Caco-2 (cell line): ENCODE measurements at places on chromosomes 3 and 15. TPM values are rescaled to one million over a fixed set of nuclear protein-coding genes. Genes with fewer than 3 reads are reported as not detected.
A peak's percentile ranks its signal among the peaks of the same experiment; 100 is the strongest.

SOX14 gene
- total RNA-seq: not detected in 2 replicates

USP19 gene
- 55.9 and 56.4 TPM in 2 replicates for total RNA-seq

TMEM108 gene
- not detected in 2 replicates for total RNA-seq

GDPGP1 gene
- total RNA-seq: 5.1 and 5.7 TPM in 2 replicates

PLIN1 gene
- total RNA-seq: not detected in 2 replicates

- no peaks in the 10 kb centered on the region for H3K4me1 ChIP-seq
- H3K27me3 ChIP-seq: no peaks in the 10 kb centered on the region; the same call in 1 of the 2 replicates
- DNase-seq: no peak
Measured at GRCh38 chr15:69118089-69118488, 42.3 kb upstream of the GLCE start.

DNA sequence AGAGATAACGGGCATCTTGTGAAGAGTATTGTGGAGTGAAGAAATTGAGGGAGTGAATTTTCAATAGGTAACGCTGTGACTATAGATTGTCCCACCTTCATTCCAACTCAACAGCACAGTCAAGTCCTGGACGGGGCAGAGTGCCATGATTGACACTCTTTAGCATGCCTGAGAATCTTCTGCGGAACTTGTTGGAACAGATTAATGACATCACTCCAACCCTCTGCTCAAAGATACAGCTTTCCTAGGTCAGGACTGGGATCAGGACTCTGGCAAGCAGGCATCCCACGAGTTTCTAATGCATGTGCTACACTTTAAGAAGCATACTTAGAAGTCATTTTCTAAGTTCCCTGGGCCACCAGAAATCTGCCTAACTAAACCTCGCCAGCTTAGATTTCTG is 267.6 kb upstream of the CFAP20DC start:
- H3K36me3 ChIP-seq: no peaks in the 10 kb centered on the region
- no peak overlapping the region for H3K4me3 ChIP-seq
- H3K27me3 ChIP-seq: no peaks in the 10 kb centered on the region
- H3K4me1 ChIP-seq: peaks cover 9% of the 10 kb centered on the region
- no peak overlapping the region for H3K27ac ChIP-seq

- H3K27me3 ChIP-seq: no peaks in the 10 kb centered on the region
- no peak overlapping the region for H3K27ac ChIP-seq
- no peak overlapping the region for H3K4me3 ChIP-seq
- no peak for DNase-seq
- no peaks in the 10 kb centered on the region for H3K36me3 ChIP-seq
Measured at GRCh38 chr3:196604548-196604947, 34.9 kb upstream of the NRROS start.

DNA sequence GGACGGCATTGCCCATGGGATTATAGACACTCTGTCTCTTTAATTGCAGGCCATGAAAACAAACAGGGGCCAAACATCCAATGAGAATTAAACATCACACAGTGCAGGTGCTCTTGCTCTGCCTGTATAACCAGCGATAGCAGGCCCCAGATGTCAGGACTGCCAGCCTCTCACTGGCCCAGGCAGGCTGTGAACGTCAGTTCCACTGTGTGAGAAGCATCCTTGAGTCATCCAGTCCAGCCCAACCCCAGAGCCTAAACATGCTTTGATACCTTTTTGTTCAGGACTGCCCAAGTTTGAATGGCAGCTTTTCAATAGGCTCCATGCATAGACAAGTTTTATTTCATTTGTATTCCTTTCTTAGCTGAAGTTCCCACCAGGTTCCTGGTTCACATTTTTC is 189.8 kb downstream of the SLCO3A1 start:
- no peak overlapping the region for H3K4me3 ChIP-seq
- no peak for DNase-seq

- no peaks in the 10 kb centered on the region for H3K27me3 ChIP-seq
- H3K4me1 ChIP-seq: no peaks in the 10 kb centered on the region
- H3K4me3 ChIP-seq: no peak overlapping the region
- DNase-seq: no peak
Measured at GRCh38 chr3:31142139-31142538, 247.7 kb upstream of the GADL1 start.

DNA sequence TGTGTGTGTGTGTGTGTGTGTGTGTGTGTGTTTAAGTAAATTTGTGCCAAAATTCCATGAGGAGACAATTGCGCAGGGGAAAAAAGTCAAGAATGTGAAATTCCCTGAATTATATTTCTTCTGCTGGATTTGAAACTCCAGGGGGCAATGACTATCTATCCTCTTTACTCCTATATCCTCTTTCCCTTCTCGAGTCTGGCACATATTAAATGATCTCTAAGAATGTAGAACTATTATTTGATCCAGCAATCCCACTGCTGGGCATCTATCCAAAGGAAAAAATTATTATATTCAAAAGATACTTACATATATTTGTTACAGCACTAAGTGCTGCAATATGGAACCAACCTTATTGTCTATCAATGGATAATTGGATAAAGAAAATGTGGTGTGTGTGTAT is 350.1 kb upstream of the ADAMTS9 start:
- no peak overlapping the region for H3K27ac ChIP-seq
- H3K36me3 ChIP-seq: no peaks in the 10 kb centered on the region; the same call in 1 of the 2 replicates
- no peak overlapping the region for H3K4me3 ChIP-seq
- no peak for DNase-seq
- H3K4me1 ChIP-seq: peaks cover 20% of the 10 kb centered on the region

- no peaks in the 10 kb centered on the region for H3K4me1 ChIP-seq
- DNase-seq: no peak
- no peaks in the 10 kb centered on the region for H3K36me3 ChIP-seq
- no peak overlapping the region for H3K4me3 ChIP-seq
Measured at GRCh38 chr3:72287956-72288355, 503.0 kb upstream of the PROK2 start.

- H3K4me1 ChIP-seq: no peaks in the 10 kb centered on the region
- H3K27ac ChIP-seq: no peak overlapping the region
- no peaks in the 10 kb centered on the region for H3K27me3 ChIP-seq
- H3K36me3 ChIP-seq: no peaks in the 10 kb centered on the region
- DNase-seq: no peak
Measured at GRCh38 chr15:39621210-39621609, 40.3 kb downstream of the THBS1 start.

DNA sequence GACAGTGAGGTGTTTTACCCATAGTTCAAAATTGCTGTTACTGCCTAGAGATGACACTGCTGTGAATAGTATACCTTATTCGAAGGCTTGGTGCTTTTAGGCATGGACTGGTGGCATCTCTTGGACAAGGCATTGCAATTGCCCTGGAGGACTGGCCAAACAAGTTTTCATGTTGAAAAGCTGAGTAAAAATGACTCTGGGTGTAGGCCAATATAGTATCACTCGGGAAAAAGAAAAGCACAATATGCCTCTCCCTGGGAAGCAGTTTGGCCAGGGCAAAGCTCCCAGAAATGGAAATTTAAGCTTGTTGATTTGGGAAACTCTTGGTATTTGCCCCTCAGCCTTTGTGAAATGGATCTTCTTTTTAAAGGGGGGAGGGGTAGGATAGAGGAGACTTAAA is 54.8 kb downstream of the ZNF609 start:
- DNase-seq: no peak
- H3K36me3 ChIP-seq: no peaks in the 10 kb centered on the region
- no peak overlapping the region for H3K27ac ChIP-seq
- H3K4me1 ChIP-seq: peaks cover 6% of the 10 kb centered on the region
- no peaks in the 10 kb centered on the region for H3K27me3 ChIP-seq

GRCh38 chr3:128895843-128896697 is 16.6 kb downstream of the ACAD9 start:
- peaks cover 10% of the 10 kb centered on the region for H3K36me3 ChIP-seq
- H3K4me3 ChIP-seq: no peak overlapping the region

DNA sequence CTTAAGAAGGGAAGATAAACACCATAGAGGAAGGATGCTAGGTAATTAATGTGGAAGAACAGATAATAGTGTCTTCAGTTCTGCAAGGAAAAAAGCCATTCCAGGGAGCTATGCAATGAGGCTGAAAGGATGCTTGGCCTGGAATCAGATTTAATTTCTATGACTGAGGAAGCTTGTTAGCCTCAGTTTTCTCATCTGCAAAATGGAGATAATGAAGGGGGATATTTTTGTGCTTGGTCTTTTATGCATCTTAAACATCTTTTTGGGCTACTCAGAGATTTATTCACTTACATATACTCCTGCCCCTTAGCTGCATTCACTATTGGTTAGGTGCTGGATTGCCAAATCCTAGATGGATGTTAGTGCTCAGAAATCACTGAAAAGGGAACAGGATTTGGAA is 16.7 kb downstream of the DNAJB11 start:
- H3K27ac ChIP-seq: no peak overlapping the region
- no peaks in the 10 kb centered on the region; the same call in 1 of the 2 replicates for H3K36me3 ChIP-seq
- peaks cover 45% of the 10 kb centered on the region for H3K4me1 ChIP-seq
- no peaks in the 10 kb centered on the region for H3K27me3 ChIP-seq
- no peak overlapping the region for H3K4me3 ChIP-seq
- no peak for DNase-seq

- no peaks in the 10 kb centered on the region for H3K4me1 ChIP-seq
- H3K4me3 ChIP-seq: no peak overlapping the region
- H3K36me3 ChIP-seq: no peaks in the 10 kb centered on the region
- H3K27me3 ChIP-seq: no peaks in the 10 kb centered on the region; the same call in none of the 2 replicates
Measured at GRCh38 chr15:81308260-81308659, 15.7 kb downstream of the STARD5 start.

DNA sequence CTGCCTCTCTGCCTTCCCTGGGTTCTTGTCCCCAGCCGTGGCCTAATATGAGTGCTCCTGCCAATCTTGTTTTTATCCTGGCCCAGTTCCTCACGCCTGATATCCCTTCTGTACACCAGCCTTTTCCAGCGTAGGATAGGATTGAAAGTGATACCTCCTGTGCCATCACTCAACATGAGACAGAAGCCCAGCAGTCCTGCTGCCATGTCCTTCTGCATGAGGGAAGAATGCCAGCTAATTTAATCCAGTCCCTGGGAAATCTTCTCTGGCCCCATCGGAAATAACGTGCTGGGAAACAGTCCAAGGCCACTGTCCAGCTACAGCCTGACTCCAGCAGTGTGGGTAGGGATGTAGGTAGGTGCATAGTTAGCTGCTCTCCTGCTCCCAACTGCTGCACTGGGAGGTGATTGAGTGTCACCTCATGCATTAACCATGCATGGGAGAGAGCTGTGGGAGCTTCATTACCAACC is 92.0 kb upstream of the TPM1 start:
- DNase-seq: no peak
- no peaks in the 10 kb centered on the region for H3K36me3 ChIP-seq
- no peaks in the 10 kb centered on the region for H3K4me1 ChIP-seq
- H3K4me3 ChIP-seq: no peak overlapping the region
- no peak overlapping the region for H3K27ac ChIP-seq

- H3K27ac ChIP-seq: no peak overlapping the region
- no peaks in the 10 kb centered on the region for H3K27me3 ChIP-seq
- no peak overlapping the region for H3K4me3 ChIP-seq
- H3K4me1 ChIP-seq: no peaks in the 10 kb centered on the region
- H3K36me3 ChIP-seq: no peaks in the 10 kb centered on the region
Measured at GRCh38 chr3:182523836-182524235, 269.5 kb upstream of the ATP11B start.

GRCh38 chr3:24154781-24155180 is 209.7 kb downstream of the NR1D2 start:
- no peak overlapping the region for H3K4me3 ChIP-seq
- no peaks in the 10 kb centered on the region for H3K27me3 ChIP-seq
- H3K36me3 ChIP-seq: no peaks in the 10 kb centered on the region
- H3K4me1 ChIP-seq: peaks cover 51% of the 10 kb centered on the region
- H3K27ac ChIP-seq: peak overlapping the region; percentile 25
